Jurkat, Clone E6-1 (cell line): ENCODE measurements at places on chromosomes 6 and 20.

DNA sequence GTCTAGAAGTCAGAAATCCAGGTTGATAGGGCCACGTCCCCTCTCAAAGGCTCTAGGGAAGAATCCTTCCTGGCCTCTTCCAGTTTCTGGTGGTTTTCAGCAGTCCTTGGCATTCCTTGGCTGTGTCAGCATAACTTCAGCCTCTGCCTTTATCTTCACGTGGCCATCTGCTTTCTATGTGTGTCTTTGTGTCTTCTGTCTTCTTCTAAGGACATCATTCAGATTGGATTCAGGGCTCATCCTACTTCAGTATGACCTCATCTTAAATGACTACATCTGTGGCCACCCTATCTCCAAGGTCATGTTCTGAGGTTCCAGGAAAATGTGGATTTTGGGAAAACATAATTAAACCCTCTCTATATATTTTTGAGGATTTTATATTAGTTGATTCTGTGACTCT is 23.0 kb downstream of the C6orf89 start:
- no peak for DNase-seq

DNA sequence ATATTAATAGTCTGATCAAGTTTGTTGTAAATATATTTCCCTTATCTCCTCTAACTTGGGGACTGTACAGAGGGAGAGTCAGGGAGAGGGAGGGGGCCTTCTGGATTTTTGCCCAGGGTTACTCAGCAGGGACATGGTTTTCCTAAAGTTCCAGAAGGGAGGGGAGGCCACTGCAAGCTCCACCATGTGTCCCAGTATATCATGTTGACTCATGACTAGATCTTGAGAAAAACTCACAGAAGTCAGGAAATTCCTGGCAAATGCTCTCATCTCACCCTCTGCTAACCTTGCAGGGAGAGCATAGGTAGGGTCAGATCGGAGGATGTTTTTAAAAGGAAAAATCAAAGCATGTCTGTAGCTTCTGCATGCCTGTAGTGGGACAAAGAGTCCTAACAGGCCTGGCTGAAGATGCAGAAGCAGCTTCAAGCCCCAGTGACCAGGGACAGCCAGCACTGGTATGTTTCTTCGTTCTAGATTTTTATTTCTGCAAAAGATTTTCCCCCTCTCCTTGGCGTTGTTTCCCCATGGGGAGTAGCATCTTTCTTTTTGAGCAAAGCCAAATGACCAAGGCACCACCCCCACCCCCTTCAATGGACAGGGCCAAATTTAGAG is 272.9 kb upstream of the SUPT3H start:
- no peak for DNase-seq

- DNase-seq = no peak
Observed at GRCh38 chr6:25336996-25337395, 57.8 kb downstream of the CARMIL1 start.

DNA sequence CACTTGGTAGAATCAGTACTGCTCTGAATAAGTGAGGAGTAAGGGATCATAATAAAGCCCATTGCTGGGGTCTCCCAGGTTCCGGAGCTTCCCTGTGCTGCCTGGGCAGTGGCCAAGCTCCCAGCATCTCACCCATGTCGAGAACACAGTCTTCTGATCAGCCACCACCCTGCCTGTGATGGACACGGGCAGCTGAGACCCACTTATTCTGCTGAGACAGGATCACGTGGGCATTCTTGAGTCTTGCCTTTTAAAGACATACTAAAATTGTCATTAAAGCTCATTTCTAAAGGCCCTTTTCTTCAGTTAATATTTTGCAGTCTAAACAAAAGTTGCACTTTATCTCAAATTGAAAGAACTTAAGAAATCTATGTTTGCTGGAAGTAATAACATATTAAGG is 42.7 kb upstream of the SLC22A2 start:
- DNase-seq = no peak

GRCh38 chr6:108847738-108848115 is 495 bp upstream of the ARMC2 start:
- DNase-seq = no peak

GRCh38 chr20:13202565-13202964 is 18.5 kb upstream of the ISM1 start:
- no peak for DNase-seq

DNA sequence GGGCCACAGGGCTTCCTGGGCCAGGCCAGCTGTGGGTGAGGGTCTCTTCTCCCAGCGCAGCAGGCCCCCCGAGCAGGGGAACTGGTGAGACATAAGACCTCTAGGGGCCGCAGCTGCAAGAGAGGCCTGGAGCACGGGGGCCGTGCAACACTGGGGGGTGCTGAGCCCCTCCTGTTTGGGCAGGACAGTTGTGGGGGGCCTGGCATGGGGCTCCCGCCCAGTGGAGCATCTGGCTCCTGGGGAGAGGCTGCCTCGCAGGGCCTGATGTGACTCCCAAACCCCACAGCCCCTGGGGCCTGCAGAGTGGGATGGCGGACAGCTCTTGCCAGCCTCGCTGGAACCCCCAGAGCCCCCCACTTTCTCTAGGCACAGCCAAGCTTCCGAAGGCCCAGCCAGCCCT is 16.9 kb upstream of the GATA5 start:
- DNase-seq = no peak

- no peak for DNase-seq
Observed at GRCh38 chr6:35181308-35181932, 32.3 kb upstream of the SCUBE3 start.

GRCh38 chr6:131787079-131787478 is 20.7 kb upstream of the ENPP1 start:
- DNase-seq = no peak

DNA sequence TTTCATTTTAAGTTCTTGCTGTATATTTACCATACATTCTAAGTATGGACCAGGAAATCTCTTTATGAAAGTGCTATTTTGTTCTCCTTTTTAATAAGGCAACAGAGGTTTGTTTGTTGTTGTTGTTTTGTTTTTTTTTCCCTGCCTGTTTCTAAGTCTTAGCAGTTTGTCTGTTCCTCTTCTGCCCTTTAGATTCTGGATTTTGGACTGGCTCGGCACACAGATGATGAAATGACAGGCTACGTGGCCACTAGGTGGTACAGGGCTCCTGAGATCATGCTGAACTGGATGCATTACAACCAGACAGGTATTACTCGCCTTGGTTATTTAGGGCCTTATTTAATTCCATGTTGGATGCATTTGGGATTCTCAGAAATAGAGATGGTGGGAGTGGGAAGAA is 48.0 kb downstream of the MAPK14 start:
- DNase-seq = no peak

- no peak for DNase-seq
Observed at GRCh38 chr6:119173249-119174084, 95.0 kb upstream of the FAM184A start.

DNA sequence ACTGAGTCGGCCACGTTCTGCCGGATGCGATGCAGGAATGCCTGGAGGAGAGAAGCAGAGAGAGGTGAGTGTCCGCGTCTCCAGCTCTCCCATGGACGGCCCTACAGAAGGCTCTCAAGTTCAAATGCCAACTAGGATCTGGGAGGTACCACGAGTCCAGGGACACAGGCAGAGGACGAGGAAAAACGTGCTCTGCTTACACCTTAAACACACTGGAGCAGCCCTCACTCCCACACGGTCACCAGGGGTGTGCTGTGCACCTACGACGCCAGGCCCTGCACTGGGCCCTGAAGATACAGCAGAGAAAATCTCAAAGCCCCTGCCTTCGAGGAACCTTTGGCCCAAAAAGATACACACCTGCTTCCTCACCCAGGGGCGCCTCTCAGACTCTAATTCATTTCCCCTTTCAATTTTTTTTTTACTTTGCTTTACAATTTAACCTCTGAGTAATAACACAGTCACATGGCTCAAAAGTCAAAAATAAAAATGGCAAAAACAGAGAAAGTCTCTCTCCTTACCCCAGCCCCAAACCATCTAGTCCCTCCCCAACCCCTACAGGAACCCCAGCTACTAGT is 79.9 kb downstream of the PREX1 start:
- no peak for DNase-seq

DNA sequence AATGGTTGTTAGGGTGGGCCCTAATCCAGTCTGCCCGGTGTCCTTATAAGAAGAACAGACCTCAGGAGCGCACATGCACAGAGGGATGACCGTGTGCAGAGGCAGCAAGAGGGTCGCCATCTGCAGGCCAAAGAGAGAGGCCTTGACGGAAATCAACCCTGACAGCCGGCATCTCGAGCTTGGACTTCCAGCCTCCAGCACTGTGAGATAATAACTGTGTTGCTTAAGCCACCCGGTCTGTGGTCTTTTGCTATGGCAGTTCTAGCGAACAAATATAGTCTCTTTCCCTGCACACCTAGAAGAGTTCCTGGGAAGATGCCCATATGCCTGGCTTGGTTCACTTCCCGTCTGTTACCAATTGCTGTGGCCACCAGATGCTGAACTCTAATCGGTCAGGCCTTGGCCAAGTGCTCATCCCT is 35.3 kb upstream of the PTGIS start:
- no peak for DNase-seq

- DNase-seq = no peak
Observed at GRCh38 chr20:32871627-32872160, 13.0 kb downstream of the EFCAB8 start.
